ENCODE measurements at places on chromosomes 1 and 21.
A peak's percentile ranks its signal among the peaks of the same experiment; 100 is the strongest.

DNA sequence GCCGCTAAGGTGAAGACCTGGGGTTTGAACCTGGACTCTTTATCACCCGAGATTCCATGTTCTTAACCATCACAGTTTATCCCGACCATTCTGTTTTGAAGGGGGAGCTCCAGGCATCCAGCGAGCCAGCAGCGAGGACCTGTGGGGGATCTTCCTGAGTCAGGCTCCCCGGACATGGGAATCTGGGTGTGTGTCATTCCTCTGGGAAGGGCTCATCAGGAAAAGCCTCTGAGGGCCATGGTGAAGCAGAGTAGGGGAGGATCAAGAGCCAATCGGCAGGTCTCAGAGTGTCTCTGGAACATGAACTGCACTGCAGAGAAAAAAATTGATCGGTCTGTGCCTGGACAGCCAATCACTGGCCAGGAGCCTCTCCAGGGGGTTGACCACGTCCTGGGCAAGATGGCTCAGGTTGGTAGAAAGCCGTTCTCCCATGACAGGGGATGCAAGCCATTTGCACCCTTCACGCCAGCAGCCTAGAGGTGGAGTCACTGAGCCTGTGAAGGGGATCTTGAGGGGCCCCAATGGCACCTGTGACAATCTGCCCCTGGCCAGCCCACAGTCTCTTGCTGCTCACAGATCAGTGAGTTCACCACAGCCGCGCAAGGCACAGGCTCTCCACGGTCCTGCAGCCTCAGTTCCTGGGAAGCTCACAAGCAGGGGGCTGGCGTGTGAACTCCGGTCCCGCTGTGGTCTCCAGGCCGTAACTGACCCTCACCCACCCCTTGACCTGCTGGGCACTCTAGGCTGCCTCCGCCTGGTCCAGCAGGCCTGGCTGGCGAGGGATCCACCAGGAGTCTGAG is 20.4 kb upstream of the ACTRT2 start:
- DNase-seq = no peak

DNA sequence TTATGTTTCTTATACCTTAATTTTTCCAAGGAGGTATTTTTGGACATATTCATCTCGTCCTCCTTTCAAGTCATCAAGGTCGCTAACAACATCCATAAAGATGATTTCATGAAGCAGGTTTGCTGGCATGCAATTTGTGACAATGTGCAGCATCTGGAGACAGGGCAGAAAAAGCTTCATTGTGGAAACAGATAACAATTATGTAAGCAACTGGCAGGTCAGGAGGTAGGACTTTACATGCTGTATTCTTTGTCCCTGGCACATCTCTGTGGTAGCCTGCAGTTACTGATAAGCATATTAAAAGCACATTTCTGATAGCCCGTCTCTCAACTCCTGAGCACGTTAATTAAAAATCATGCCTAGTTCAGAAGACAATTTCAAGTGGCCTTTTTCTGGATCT is 156.8 kb downstream of the LEPR start:
- DNase-seq = no peak

GRCh38 chr1:67861856-67862516 is 28.7 kb upstream of the GNG12 start:
- no peak for DNase-seq

DNA sequence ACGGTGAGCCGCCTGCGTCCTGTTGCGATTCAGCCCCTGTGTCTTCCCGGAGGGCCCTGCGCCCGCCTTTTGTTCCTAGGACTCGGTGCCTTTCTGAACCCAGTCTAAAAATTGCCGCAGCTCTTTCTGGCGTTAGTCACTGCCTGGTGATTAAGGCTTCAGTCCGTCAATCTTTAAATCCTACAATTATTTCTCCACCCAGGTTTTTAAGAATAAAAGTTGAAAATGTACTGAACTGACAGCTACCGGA is 16.2 kb upstream of the PDXK start:
- no peak for DNase-seq

- no peak for DNase-seq
Measured at GRCh38 chr1:203744075-203744972, 20.7 kb upstream of the LAX1 start.

- DNase-seq = no peak
Measured at GRCh38 chr1:240683576-240683975, 71.6 kb upstream of the GREM2 start.

- no peak for DNase-seq
Measured at GRCh38 chr21:15204140-15204969, 139.6 kb upstream of the NRIP1 start.

GRCh38 chr1:192170196-192170984 is 12.1 kb downstream of the RGS18 start:
- DNase-seq = no peak

GRCh38 chr1:17023102-17023501 is 11.4 kb upstream of the ATP13A2 start:
- DNase-seq = no peak

- no peak for DNase-seq
Measured at GRCh38 chr1:226593541-226593940, 45.0 kb downstream of the STUM start.

GRCh38 chr1:233143241-233143640 is 152.3 kb downstream of the PCNX2 start:
- DNase-seq = no peak

GRCh38 chr1:20376880-20377494 is 86.3 kb downstream of the VWA5B1 start:
- peak; percentile 46 for DNase-seq

GRCh38 chr1:56331892-56332567 is 247.3 kb downstream of the PLPP3 start:
- DNase-seq = no peak

- DNase-seq = no peak
Measured at GRCh38 chr1:204706838-204707509, 21.4 kb upstream of the LRRN2 start.

- DNase-seq = no peak
Measured at GRCh38 chr1:80892539-80892938, 908.2 kb upstream of the ADGRL2 start.

- DNase-seq = no peak
Measured at GRCh38 chr1:172135978-172136610, 284.4 kb upstream of the C1orf105 start.

DNA sequence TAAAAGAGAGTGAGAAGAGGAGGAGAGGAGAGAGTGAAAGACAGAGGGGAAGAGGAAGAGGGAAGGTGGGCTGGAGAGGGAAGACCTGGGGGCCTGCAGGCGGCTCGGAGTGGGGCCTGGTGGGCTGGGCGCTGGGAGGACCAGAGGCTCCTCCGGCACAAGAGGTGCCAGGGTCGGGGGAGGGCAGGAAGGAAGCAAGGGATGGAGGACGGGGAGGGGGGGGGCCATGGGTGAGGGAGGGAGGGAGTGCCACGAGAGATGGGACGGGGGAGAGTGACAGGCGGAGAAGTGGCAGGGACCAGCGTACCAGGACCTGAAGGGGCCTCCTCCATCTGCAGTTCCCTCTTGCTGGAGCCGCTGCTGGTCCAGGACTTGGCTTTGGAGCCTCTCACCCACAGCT is 87.7 kb downstream of the CASZ1 start:
- no peak for DNase-seq

- DNase-seq = no peak
Measured at GRCh38 chr1:32073299-32074229, 825 bp downstream of the TMEM39B start.

GRCh38 chr1:114741963-114742746 is 15.6 kb downstream of the CSDE1 start:
- DNase-seq = no peak

DNA sequence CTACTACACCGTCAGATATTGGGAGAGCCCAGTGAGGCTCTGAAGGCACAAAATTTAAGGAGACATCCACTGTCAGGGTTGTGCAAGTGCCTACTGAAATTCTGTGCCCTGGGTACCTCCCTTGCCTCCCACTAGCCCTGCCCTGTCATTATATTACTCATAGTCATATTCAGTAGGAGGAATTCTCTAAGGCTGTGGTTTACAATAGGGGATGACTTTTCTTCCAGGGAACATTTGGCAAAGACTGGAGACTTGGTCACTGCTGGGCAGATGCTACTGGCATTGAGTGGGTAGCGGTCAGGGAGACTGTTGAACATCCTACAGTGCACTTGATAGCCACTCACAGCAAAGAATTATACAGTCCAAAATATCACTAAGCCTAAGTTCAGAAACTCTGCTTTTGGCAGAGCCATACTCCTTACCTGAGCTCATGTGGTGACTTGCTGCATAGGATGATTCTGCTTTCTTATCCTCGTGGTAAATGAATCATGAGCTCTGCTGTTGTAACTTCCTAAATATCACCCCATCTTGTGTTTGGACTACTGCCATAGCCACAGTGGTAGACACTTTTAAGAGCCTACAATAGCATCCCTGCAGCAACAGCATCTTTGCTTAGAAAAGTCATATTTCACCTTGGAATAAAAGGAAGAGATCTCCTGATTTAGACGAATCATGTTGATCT is 563.4 kb upstream of the PLXNA2 start:
- DNase-seq = no peak

GRCh38 chr21:25171438-25171837 is 435.8 kb downstream of the MRPL39 start:
- DNase-seq = no peak

GRCh38 chr1:155174324-155175280 is 953 bp downstream of the TRIM46 start:
- peak; percentile 48 for DNase-seq

DNA sequence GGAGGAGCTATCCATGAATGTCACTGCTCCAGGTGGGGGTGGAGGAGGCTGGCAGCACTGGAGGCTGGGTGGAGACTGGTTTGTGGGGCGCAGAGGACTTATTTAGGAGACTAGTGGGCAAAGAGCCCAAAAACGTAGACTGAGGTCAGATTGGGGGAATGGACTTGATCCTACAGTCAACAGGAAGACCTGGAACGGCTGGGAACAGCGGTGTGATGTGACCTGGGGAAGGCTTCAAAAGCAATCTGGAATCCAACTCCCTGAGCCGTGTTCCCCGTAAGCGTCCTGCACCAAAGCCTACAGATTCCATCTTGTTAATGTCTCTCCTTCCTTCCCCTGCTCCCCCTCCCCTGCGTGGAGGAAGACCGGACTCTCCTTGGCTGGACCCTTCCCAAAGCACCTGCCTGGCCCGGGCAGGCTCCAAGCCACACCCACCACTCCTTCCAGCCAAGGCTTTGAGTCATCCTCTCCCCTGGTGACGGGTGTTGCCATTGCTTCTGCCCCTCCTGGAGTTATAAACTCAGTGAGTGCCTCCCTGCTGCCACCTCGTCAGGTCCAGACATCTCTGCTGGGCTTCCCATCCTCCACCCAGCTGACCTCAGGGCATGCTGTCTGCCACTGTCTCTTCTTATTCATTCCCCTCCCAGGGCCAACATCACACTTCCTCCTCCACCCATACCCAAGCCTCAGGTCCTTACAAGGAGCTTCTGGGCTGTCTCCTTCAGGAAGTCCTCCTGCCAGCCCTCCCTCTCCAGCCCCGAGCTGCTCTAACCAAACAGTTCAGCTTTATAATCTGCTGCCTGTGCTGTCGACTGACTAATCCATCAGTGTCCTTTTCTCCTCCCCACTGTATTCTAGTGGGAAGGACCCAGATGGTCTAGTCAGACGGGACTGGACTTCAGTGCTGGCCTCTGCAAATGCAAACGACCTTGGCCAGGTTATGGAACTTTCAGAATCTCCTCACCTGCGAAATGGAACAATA is 1.6 kb upstream of the CLSTN1 start:
- DNase-seq = peak; percentile 33

- DNase-seq = no peak
Measured at GRCh38 chr1:2505461-2505994, 20.9 kb downstream of the PANK4 start.

- DNase-seq = no peak
Measured at GRCh38 chr1:5273280-5274003, 619.0 kb downstream of the AJAP1 start.

DNA sequence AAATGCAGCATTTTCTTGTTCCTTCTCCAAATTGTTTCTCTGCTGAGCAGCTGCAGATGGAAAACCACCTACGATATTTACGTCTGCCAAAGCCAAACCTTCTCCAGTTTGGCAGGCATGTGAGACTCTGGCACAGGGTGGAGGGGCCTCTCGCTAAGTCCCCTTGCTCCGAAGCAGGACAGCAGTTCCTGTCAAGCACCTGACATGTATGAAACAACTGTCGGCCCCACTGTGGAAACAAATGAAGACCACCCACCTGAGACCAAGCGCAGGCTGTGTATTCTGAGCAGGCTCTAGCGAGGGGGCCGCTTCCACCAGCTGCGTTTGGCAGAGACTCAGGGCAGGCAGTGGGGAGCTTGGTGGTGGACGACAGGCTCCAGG is 74.7 kb downstream of the RIPK4 start:
- no peak for DNase-seq

GRCh38 chr1:92577261-92577895 is 90.7 kb upstream of the GFI1 start:
- no peak for DNase-seq

DNA sequence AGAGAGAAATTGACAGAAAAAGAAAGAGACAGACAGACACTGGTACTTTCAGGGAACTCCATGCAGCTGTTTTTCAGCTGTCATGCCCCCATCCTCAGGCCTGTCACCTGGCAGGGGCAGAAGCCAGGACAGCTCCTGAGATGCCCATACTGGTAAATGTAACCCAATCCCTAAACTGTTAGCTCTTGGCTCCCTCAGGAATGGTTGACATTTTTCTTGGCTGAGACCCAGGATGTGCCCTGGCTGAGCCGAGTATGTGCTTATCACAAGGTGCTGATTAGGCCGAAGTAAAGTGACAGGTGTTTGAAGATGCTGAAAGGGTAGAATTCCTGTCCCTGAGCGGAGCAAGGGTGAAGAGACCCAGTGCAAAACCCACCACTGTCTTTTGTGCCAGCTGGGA is 50.7 kb downstream of the PGM1 start:
- DNase-seq = no peak

- DNase-seq = no peak
Measured at GRCh38 chr1:46603481-46603857, 599 bp downstream of the MKNK1 start.

- DNase-seq = no peak
Measured at GRCh38 chr1:246765521-246765920, 41.3 kb downstream of the SCCPDH start.

DNA sequence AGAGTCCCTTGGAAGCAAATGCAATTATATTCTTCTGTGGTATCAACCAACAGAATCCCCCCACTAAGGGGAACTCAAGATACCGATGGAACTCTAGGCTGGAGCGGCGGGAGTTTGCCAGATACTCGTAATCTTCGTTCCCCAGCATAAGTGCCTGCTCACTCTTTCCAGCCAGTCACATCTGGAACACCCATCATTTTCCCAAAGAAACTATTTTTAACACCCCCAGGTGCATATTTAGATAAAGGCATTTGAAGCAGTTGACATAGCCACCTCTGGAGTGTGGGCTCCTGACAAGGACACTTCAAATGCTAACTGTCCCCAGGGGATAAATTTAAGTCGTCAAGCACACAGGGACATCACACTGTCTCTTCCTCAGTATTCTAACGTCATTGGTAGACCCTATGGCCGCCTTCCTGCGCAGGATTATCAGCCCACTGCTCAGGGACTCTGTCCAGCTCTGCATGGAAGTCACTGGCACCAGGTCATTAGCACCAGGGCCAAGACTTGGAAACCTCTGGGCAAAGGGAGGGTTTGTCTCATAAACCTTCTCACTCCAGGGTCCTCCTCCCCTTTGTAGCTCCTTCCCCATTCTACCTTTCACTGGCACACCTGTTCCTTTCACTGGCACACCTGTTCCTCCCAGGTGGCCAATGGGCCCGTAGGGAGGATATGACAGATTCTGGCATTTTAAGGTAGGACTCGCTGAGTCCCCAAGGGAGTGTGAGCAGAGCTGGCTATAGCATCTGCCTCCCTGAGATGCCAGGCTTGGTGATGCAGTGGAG is 48.8 kb downstream of the H3-3A start:
- DNase-seq = no peak
